ENCODE measurements at places on chromosomes 5 and 9. TPM values are rescaled to one million over a fixed set of nuclear protein-coding genes. Genes with fewer than 3 reads are reported as not detected.

DNA sequence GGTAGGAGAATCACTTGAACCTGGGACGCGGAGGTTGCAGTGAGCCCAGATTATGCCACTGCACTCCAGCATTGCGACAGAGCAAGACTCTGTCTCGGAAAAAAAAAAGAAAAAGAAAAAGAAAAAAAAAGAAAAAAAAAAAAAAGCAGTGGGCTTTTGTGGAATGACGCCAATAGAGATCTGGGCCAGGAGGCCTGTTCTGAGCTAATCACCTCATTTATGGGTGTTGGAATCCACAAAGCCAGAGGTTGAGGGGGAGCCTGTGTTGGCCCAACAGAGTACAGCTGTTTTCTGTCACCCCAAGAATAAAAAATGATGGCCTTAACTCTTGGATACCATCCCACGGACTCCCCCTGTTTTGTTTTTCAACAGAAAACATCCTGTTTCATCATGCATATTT, 18.5 kb downstream of the OSTF1 start:
- H3K36me3 ChIP-seq, result no peaks in the 10 kb centered on the region
- no peaks in the 10 kb centered on the region for H3K27me3 ChIP-seq
- H3K4me3 ChIP-seq, result no peak overlapping the region
- H3K27ac ChIP-seq, result peak overlapping the region; percentile 71
- peak; percentile 78 for DNase-seq
- peaks cover 7% of the 10 kb centered on the region for H3K4me1 ChIP-seq

DNA sequence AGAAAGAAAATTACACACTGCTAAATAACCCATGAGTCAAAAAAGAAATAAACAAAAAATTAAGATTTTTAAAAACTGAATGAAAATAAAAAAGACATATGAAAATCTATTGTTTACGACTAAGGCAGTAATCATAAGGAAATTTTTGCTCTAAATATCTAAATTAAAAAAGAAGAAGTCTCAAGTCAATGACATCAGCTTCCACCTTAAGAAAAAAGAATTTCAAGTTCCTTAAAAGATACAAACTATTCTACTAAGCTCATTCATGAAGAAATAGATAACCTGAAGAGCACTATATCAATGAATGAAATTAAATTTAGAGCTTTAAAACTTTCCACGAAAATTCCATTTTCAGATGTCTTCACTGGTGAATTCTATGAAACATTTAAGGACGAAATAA, 15.7 kb upstream of the STARD4 start:
- no peaks in the 10 kb centered on the region for H3K36me3 ChIP-seq
- no peak overlapping the region for H3K4me3 ChIP-seq
- H3K27ac ChIP-seq, result no peak overlapping the region
- no peaks in the 10 kb centered on the region for H3K27me3 ChIP-seq
- DNase-seq, result no peak

- no peak for DNase-seq
- no peaks in the 10 kb centered on the region for H3K36me3 ChIP-seq
- H3K27me3 ChIP-seq, result no peaks in the 10 kb centered on the region
- H3K4me3 ChIP-seq, result no peak overlapping the region
- H3K4me1 ChIP-seq, result no peaks in the 10 kb centered on the region
Observed at GRCh38 chr5:74334062-74334761, 306.3 kb downstream of the ENC1 start.

GRCh38 chr9:14362175-14362574, 48.2 kb upstream of the NFIB start:
- H3K27ac ChIP-seq, result peak overlapping the region; percentile 7
- no peak overlapping the region for H3K4me3 ChIP-seq
- DNase-seq, result no peak

- H3K4me3 ChIP-seq, result no peak overlapping the region
- no peak for DNase-seq
- no peak overlapping the region for H3K27ac ChIP-seq
- H3K27me3 ChIP-seq, result no peaks in the 10 kb centered on the region
Observed at GRCh38 chr5:125117566-125117965, 371.1 kb upstream of the ZNF608 start.

- no peak overlapping the region for H3K4me3 ChIP-seq
- H3K27me3 ChIP-seq, result no peaks in the 10 kb centered on the region
- H3K27ac ChIP-seq, result no peak overlapping the region
- no peak for DNase-seq
Observed at GRCh38 chr9:21989440-21990189, 4.6 kb downstream of the CDKN2A start.

- peaks cover 2% of the 10 kb centered on the region for H3K4me1 ChIP-seq
- H3K27me3 ChIP-seq, result no peaks in the 10 kb centered on the region
- H3K36me3 ChIP-seq, result no peaks in the 10 kb centered on the region
- no peak for DNase-seq
Observed at GRCh38 chr5:56076486-56076885, 81.7 kb upstream of the IL6ST start.

- H3K27me3 ChIP-seq, result no peaks in the 10 kb centered on the region
- H3K4me1 ChIP-seq, result no peaks in the 10 kb centered on the region
- H3K27ac ChIP-seq, result no peak overlapping the region
Observed at GRCh38 chr5:17360879-17361278, 137.2 kb upstream of the TAF11L2 start.

DNA sequence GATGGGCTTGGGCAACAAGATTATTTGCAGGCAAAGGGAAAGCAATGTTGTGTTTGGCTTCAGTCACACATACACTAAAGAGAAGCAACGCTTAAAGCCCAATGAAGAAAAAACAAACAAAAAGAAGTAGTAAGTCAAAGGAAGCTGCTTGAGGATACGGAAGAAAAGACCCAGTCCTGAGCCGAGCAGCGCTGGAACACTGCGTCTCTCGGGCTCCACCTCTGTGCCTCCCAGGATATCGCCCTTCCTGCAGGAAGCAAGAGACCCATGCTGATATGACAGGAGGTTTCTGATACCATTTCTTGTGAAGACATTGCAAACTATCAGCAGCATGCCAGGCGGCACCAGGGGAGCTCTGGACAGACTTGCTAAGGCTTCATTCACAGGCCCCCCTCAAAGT, 9.9 kb downstream of the GNAQ start:
- no peak for DNase-seq
- no peak overlapping the region for H3K4me3 ChIP-seq
- no peaks in the 10 kb centered on the region for H3K27me3 ChIP-seq
- H3K36me3 ChIP-seq, result no peaks in the 10 kb centered on the region
- H3K4me1 ChIP-seq, result peaks cover 10% of the 10 kb centered on the region
- H3K27ac ChIP-seq, result no peak overlapping the region

DNA sequence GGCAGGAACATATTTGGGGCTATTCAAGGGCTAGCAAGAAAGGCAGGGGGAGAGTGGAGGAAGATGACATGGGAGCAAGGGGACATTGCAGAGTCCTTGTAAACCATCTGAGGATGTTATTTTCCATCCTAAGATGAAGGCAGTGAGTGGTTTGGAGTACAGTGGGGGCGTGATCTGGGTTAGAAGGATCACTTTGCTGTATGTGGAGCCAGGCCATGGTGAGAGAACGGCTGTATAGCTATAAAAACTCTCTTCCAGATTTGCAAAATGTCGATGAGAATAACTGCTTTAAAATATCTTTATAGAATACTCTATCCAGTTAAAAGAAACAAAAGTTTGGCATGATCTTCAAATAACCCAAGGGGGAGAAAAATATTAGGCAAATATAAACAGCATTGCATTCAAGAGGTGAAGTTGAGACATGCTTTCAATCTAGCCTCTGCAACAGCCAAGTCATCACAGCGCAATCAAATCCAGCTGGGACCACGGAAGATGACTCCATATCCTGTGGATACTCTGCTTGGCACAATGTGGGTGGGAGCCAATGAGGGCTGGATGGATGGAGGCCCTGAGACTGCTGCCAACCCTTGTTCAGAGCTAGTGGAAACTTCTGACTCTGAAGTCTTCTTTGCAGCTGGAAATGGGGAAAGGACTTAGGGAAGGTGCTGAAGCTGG, 111.5 kb upstream of the BASP1 start:
- DNase-seq, result no peak
- no peak overlapping the region for H3K27ac ChIP-seq
- no peak overlapping the region for H3K4me3 ChIP-seq
- no peaks in the 10 kb centered on the region for H3K4me1 ChIP-seq
- H3K36me3 ChIP-seq, result no peaks in the 10 kb centered on the region
- no peaks in the 10 kb centered on the region for H3K27me3 ChIP-seq

DNA sequence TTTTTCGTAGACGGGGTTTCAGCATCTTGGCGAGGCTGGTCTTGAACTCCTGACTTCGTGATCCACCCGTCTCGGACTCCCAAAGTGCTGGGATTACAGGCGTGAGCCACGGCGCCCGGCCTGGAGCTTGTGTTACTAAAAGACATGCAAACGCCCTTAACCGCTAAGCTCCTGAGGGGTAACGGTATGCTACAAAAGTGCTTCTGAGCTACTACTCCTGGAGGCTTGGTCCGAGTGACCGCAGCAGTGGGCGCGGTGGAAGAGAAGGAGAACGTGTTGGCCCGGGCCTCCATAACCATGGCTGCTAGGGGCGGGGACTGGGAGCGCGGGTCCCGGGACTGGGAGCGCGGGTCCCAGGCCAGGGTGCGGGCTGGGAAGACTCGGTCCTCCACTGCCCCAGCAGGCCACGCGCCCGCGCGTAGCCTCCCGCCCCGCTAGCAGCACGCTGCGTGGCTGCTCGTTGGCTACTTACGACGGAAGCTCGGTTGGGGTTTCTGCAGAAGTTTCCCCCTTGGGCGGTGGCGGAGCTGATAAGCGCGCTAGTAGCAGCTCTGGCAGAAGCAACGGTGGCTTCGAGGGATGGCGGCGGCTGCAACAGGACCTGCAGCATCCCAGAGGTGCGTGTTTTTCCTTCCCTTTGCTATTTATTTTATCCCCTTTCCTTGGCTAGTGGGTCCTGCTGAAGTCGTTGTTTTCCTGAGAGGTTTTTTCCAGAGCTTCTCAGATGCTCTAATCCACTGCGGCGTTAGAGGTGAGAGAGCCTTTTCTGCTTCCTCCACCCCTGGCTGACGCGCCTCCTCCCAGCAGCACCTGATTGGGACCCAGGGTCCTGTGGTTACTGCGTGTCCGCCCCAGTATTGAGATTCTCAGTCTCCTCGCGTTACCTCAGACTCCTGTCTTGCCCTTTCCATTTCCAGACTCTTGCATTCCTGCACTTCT, 69.2 kb upstream of the CCDC180 start:
- H3K36me3 ChIP-seq, result no peaks in the 10 kb centered on the region
- H3K4me3 ChIP-seq, result peak overlapping the region; percentile 42
- peak; percentile 59 for DNase-seq
- H3K27ac ChIP-seq, result peak overlapping the region; percentile 51

DNA sequence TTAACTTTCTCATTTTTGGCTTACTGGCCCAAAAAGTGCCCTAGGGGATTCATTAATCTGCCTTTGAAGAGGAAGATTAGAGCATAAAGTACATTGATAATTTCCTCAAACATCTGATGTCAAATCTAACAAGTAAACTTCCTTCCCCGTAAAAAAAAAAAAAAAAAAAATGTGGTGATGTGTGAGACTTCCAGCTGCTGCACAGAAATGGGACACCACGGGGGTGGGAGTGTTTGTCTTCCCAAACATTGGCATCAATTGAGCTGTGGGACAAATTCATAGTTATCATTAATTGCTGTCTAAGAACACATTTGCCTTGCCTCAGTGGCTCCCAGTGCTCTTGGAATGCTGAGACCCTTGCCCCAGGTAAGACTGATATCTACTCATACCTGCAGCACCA, 149.6 kb downstream of the ADAMTS12 start:
- H3K27me3 ChIP-seq, result no peaks in the 10 kb centered on the region
- H3K4me1 ChIP-seq, result no peaks in the 10 kb centered on the region
- DNase-seq, result no peak
- no peak overlapping the region for H3K4me3 ChIP-seq

DNA sequence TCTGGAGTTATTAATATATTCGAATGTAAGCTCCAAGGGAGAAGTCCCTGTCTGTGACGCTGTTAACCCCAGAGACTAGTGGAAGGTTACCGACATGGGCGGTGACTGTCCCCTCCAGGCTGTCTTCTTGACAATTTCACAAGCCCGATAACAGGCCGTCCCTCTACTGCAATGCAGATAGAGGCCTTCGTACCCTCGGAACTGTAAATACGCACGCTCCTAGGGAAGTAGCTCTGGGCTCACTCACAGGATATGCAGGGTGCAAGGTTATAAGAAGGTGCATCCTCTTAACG, 680 bp upstream of the RFK start:
- no peak for DNase-seq
- no peaks in the 10 kb centered on the region for H3K36me3 ChIP-seq
- H3K27ac ChIP-seq, result peak overlapping the region; percentile 82
- peak overlapping the region; percentile 93 for H3K4me3 ChIP-seq
- peaks cover 7% of the 10 kb centered on the region for H3K4me1 ChIP-seq
- H3K27me3 ChIP-seq, result no peaks in the 10 kb centered on the region

Gene PRDM9
- total RNA-seq, result not detected

Gene TMEM252
- 0.69 TPM for total RNA-seq

Gene C9orf85
- total RNA-seq, result 18.8 TPM

Gene NMUR2
- not detected for total RNA-seq

Gene EQTN
- not detected for total RNA-seq
